Caudate nucleus (tissue), 63 donors: ENCODE measurements at places on chromosomes 6 and 20.
A peak's percentile ranks its signal among the peaks of the same experiment; 100 is the strongest.

- DNase-seq = no peak
Measured at GRCh38 chr6:132687306-132687705, 26.5 kb downstream of the VNN1 start.

- DNase-seq = no peak
Measured at GRCh38 chr6:70474751-70475150, 61.4 kb downstream of the FAM135A start.

GRCh38 chr6:35640017-35640664 lies 48.6 kb downstream of the FKBP5 start:
- no peak for DNase-seq

DNA sequence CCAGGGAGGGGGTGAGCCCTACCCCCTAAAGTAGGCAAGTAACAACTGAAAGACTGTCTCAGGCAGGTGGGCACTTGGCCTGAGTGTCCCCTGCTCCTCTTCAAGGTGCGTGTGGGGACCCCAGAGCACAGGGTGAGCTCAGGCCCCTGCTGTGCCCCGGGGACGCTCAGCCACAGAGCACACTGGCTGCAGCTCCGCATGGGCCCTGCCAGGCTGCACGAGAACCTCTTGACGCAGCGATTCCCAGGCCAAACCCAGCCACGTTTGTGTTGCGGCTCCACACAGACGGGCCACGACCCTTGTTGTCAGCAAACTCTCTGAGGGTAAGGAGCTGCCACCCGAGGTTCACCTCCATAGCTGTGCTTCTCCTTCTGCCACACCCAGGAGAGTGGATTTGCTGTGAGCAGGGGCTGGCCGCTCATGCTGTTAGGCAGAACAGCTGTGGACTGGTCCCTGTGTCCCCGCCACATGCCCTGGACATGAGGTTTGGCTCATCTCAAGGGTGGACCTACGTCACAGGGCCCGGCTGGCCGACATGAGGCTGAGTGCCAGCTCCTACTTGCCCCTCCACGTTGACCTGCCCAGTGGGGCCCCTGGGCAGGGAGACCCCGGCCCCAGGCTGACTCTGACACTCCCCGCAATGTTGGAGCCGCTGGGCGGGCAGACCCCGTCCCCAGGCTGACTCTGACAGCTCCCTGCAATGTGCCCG lies 29.7 kb upstream of the GATA5 start:
- DNase-seq = no peak

DNA sequence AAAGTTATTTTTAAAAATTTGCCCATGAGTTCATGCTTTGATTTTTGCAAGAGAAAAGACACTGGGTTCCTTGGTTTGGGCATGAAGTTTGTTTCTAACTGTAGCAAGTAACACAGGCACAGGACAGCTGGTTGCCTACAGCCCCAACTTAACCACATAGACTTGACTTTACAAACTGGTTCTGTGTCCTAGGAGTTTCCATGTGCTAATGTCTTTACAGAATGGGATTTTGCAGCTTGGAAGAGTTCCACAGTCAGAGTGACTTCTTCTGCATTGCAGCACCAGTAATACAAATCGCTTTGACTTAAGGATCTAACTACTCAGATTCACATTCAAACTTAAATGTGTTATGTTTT lies 44.3 kb downstream of the OR2B2 start:
- DNase-seq = no peak

DNA sequence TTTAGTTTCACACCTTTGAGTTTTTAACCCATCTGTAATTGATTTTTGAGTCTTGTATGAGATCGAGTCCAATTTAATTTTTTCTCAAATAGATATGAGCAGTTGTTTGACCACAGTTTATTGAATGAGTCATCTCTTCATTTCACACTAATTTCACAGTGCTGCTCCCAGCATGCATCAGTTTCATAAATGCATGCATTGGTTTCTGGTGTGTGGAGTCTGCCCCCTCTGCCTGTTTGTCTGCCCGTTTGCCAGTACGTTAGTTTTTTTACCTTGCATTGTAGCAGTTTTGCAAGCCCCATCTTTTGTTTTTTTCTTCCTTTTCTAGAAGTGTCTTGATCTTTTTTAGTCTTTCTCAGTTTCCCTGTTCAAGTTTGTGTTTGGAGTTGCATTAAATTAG lies 11.9 kb downstream of the SLX4IP start:
- DNase-seq = no peak

GRCh38 chr6:67679566-67680296 lies 955.4 kb upstream of the ADGRB3 start:
- DNase-seq = no peak

DNA sequence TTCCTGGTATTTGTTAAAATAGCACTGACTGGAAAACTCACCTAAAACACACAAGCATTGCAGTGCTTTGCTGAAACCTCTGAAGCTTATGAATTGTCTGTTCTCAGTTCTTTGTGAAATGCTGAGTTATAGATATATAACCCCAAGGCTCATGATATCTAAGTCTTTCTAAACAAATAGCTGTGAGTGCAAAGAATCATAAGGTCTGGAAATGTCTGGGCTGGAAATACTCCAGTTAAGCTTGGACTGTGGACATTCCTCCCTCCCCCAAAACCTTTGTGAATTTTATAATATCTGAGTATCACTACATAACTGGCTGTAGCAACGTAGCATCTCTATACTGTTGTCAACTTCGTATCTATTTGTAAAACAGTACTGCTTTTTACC lies 69.1 kb downstream of the CBLN4 start:
- DNase-seq = no peak

- no peak for DNase-seq
Measured at GRCh38 chr6:35059596-35060345, 81.4 kb downstream of the TCP11 start.

GRCh38 chr6:89680551-89680950 lies 42.0 kb upstream of the LYRM2 start:
- no peak for DNase-seq

- DNase-seq = no peak
Measured at GRCh38 chr20:18657575-18657974, 69.7 kb downstream of the DTD1 start.

DNA sequence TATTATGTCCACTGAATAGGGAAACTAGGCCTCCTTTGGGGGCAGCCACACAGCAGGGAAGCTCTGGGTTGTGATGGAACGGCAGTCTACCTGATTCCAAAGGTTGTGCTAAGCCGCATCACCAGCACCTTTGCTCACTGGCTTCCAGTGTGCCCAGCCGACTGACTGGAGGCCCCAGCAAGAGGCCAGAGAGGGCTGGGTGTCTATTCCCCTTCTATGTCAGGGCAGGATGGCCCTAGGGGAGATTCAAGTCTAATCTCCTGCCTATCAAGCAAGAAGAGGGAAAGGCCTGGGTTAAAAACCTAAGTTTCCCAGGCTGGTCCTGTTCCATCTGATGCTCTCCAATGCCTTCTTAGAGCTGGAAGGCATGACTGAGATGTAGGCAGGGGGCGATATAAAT lies 53.6 kb downstream of the JPH2 start:
- no peak for DNase-seq

GRCh38 chr6:37260040-37260439 lies 2.1 kb upstream of the TMEM217 start:
- DNase-seq = no peak

- DNase-seq = no peak
Measured at GRCh38 chr6:91291071-91291470, 704.2 kb upstream of the MAP3K7 start.

GRCh38 chr20:63567386-63568169 lies 6.5 kb downstream of the HELZ2 start:
- no peak for DNase-seq

GRCh38 chr6:159527351-159527750 lies 165.7 kb downstream of the SOD2 start:
- DNase-seq = no peak

GRCh38 chr6:13205106-13205505 lies 123.2 kb downstream of the TBC1D7 start:
- no peak for DNase-seq

- DNase-seq = no peak
Measured at GRCh38 chr6:125947615-125948014, 9.0 kb upstream of the HINT3 start.

DNA sequence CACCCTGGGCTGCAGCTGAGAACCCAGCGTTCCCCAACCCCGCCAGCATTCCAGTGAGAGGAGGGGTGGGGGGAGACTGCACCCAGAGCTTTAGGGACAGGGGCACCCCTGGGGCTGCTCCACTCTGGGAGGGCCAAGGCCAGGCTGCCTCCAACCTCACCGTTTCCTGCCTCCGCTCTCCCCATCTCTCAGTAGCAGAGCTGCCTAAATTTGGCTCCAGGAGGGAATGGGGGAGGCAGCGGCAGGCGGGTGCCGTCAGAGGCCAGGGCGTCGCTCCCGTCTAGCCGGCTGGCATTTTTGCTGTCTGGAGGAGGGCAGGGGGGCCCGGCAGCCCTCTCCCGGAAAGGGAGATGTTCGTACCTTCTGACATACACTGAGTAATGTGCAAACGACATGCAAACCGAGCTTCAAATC lies 46.6 kb downstream of the NOL4L start:
- peak; percentile 32 for DNase-seq

GRCh38 chr20:9981829-9982228 lies 53.0 kb upstream of the ANKEF1 start:
- no peak for DNase-seq

GRCh38 chr6:124356276-124356810 lies 552.7 kb downstream of the NKAIN2 start:
- no peak for DNase-seq

DNA sequence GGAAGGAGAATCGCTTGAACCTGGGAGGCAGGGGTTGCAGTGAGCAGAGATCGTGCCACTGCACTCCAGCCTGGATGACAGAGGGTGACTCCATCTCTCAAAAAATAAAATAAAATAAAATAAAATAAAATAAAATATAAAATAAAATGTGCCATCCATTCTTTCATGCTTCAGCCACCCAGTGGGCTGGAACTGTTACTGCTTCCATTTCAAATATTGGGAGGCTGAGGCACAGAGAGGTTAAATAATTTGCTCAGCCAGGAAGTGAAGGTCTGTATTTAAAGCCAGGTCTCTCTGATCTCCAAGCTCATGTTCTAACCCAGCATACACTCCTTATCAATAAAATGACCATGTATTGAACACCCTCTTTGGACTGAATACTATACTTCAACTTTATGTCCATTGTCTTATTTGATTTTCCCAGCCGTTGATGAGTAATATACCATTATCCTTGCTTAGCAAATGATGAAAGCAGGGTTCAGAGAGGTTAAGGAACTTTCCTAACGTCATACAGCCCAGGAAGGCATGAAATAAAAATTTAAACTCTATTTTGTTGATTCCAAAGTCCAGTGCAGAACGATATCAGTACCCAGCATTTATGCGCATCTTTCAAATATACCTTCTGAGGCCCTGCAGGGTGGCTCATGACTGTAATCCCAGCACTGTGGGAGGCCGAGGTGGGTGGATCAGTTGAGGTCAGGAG lies 25.8 kb upstream of the SLC9A8 start:
- no peak for DNase-seq

- no peak for DNase-seq
Measured at GRCh38 chr6:80161434-80161833, 55.0 kb downstream of the BCKDHB start.

DNA sequence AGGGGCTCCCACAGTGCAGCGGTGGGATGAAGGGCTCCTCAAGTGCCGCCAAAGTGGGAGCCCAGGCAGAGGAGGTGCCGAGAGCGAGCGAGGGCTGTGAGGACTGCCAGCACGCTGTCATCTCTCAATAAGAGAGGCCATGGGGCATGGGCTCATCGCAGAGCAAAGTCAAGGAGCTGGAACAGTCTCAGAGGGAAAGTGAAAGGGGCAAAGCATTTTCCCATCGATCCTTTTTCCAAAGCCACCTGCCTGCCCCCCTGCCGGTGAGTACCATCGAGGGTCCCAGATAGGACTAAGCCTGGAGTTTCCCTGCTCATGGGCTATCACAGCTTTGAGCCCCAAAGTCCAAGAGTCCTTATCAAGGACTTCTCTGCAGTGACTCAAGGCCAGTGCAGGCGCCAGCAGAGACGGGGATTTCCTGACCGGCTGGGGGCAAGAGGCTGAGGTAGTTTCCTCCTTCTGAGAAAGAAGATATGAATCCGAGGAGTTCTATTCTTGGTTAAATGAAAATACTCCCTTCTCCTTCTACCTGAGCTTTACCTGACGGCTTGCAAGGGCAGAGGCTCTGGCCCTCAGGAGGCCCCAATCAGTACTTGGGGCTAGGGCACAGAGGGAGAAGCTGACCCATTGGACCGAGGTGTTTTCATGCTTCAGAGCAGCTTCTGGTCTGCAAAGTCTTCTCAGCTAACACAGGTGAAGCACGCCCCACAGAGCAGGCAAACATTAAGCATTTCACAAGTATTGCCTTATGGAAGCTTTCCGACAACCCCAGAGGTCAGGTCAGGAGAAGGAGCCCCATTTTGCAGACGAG lies 22.6 kb downstream of the ETV7 start:
- no peak for DNase-seq

DNA sequence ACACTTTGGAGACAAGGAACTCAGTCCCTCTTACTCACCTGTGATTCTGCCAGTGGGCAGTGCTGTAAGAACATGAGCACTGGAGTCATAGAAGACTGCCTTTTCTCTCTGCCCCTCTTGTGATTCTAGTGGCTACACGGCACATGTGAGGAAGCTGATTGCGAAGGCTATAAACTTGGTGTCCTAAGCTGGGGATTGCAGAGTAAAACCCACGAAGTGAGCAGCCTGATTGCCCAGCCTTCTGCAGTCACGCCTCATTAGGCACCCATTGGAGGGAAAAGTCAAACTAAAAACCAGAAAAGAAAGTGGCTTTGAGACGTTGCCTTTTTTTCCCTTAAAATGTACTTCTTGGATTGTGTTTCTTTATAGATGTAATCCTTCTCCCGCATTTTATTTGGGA lies 748.4 kb upstream of the CHD6 start:
- DNase-seq = no peak

GRCh38 chr6:142810952-142811514 lies 133.9 kb downstream of the HIVEP2 start:
- DNase-seq = no peak

DNA sequence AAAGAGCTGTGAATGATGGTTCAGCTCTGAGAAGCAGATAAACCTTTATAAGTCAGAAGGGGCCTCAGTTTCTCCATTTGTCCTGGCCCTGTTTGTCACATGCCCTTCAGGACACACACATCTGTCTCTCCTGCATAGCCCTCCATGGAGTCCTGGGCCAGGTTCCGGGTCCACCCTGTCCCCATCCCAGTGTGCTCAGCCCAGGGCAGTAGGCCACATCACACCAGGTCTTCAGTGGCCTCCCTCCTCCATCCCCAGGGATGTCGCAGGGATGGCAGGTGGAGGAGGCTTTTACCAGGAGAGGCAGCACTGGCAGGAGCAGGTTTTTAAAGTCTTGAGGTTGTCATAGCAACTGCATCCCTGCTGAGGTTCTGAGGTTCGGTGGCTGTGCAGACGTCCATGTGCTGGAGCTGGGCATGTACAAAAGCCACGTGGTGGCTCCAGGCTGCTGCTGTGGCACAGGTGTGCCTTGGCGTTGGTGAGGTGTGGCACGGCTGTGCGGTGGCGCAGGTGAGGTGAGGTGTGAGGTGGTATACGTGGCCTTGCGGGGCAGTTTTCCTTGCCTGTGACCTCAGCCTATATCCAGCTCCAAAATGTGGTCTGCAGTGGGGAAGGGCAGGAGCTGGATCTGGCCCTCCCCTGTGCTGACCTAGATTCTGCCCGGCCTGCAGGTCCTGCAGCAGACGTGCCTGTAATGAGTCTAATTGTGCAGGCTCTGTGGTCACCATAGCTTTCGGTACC lies 8.0 kb upstream of the NPBWR2 start:
- DNase-seq = no peak

- no peak for DNase-seq
Measured at GRCh38 chr20:22465622-22466446, 118.5 kb downstream of the FOXA2 start.

- DNase-seq = no peak
Measured at GRCh38 chr6:127177923-127178231, 59.4 kb downstream of the RSPO3 start.

GRCh38 chr6:27176096-27176495 lies 71.4 kb upstream of the PRSS16 start:
- DNase-seq = no peak
